Fibroblast of the aortic adventitia (primary cell): ENCODE measurements at places on chromosomes 5 and 9. TPM values are rescaled to one million over a fixed set of nuclear protein-coding genes. Genes with fewer than 3 reads are reported as not detected.

The IFNA2 gene
- total RNA-seq = not detected in 2 replicates

The SNX18 gene
- 38.8 and 44.7 TPM in 2 replicates for total RNA-seq

The SLC9A3 gene
- total RNA-seq = 0.25 and 1.8 TPM in 2 replicates

The CDC14B gene
- 30.3 and 31.5 TPM in 2 replicates for total RNA-seq

The SEMA4D gene
- 0.36 TPM in 1 of 2 replicates, not detected in the other for total RNA-seq

The ZNF608 gene
- total RNA-seq = 20.4 and 30.3 TPM in 2 replicates

The COL15A1 gene
- total RNA-seq = 25.1 and 25.3 TPM in 2 replicates

The DNM1 gene
- 28.0 and 57.4 TPM in 2 replicates for total RNA-seq

The FGF1 gene
- 1.2 and 3.4 TPM in 2 replicates for total RNA-seq

The ELOVL7 gene
- total RNA-seq = 0.18 TPM in 1 of 2 replicates, not detected in the other

The C6 gene
- 0.27 and 3.4 TPM in 2 replicates for total RNA-seq

The IFNA21 gene
- not detected in 2 replicates for total RNA-seq

The NKD2 gene
- total RNA-seq = 0.81 TPM in 1 of 2 replicates, not detected in the other

The CARD9 gene
- total RNA-seq = 1.1 and 1.4 TPM in 2 replicates

The C9orf50 gene
- total RNA-seq = 0.98 TPM in 1 of 2 replicates, not detected in the other
